ENCODE measurements at places on chromosomes 7 and 10. TPM values are rescaled to one million over a fixed set of nuclear protein-coding genes. Genes with fewer than 3 reads are reported as not detected.

SLC12A9 gene
- polyA plus RNA-seq, result 34.8 TPM

CPA2 gene
- 0.21 TPM for polyA plus RNA-seq

TRPV5 gene
- not detected for polyA plus RNA-seq

GLI3 gene
- polyA plus RNA-seq, result 8.7 TPM

TMEM139 gene
- polyA plus RNA-seq, result 1.3 TPM

LRRC61 gene
- 33.6 TPM for polyA plus RNA-seq

RET gene
- polyA plus RNA-seq, result 40.3 TPM
